ENCODE measurements at places on chromosomes 12 and 14.

DNA sequence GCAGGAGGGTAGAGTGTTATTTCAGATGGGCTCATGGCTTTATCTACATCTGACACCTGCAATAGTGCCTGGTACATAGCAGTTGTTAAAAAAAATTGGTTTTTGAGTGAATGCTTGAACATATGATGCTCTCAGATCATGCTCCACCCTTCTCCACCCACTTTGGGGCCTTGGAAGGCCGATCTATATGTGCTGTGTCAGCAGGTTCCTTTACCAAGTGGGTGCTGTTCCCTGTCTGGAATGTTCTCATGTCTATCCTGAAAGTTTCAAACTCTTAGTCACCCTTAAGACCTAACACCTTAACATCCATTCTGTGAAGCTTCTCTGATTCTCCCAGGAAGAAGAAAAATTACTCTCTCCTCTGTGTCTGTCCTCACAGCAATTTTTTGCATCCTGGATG lies 556.3 kb upstream of the TBX3 start:
- DNase-seq, result no peak

DNA sequence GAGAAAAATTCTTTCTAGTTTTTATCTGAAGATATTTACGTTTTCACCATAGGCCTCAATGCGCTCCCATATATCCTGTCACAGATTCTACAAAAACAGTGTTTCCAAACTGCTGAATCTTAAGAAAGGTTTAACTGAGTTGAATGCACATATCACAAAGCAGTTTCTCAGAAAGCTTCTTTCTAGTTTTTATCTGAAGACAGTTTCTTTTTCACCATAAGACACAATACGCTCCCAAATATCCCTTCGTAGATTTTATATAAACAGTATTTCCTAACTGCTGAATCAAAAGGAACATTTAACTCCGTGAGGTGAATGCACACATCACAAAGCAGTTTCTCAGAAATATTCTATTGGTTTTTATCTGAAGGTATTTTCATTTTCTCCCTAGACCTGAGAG lies 385.5 kb downstream of the ALG10 start:
- DNase-seq, result no peak

DNA sequence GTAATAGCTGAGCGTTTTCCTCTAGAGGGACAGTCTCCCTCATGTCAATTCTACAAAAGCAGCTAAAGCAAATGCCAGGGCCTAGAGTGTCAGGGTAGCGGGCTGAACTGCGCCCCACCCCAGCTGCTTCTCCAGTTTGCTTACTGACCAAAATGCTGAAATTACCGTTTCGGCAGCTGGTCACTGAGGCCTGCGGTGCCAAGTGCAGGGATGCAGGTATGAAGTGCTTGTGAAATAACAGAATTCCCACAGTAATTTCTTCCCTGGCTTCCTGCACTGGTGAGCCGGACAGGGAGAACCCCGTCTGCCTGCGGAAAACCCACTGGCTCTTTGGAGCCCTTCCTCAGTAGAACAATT lies 19.1 kb downstream of the PSMC1 start:
- no peak for DNase-seq

- DNase-seq, result no peak
Observed at GRCh38 chr12:52054833-52055730, 3.8 kb downstream of the NR4A1 start.

GRCh38 chr12:563250-563781 lies 99.9 kb downstream of the NINJ2 start:
- DNase-seq, result no peak

GRCh38 chr12:130933269-130933995 lies 20.3 kb upstream of the ADGRD1 start:
- peak; percentile 91 for DNase-seq

- no peak for DNase-seq
Observed at GRCh38 chr12:4303750-4304149, 17.3 kb upstream of the TIGAR start.

- DNase-seq, result no peak
Observed at GRCh38 chr12:45498645-45499044, 230.9 kb upstream of the ARID2 start.

GRCh38 chr14:77143071-77143470 lies 1.5 kb upstream of the ZDHHC22 start:
- DNase-seq, result no peak

- DNase-seq, result peak; percentile 57
Observed at GRCh38 chr12:85036234-85036707, at the start of the genes LRRIQ1 and TSPAN19. Gene LRRIQ1 (plus strand): TSS chr12:85036351. CDS start chr12:85038177, 1,826 bp downstream. Gene TSPAN19 (minus strand): TSS chr12:85036277. CDS start chr12:85029946, 6,331 bp downstream.

GRCh38 chr14:86333493-86333892 lies 803.5 kb downstream of the FLRT2 start:
- no peak for DNase-seq

DNA sequence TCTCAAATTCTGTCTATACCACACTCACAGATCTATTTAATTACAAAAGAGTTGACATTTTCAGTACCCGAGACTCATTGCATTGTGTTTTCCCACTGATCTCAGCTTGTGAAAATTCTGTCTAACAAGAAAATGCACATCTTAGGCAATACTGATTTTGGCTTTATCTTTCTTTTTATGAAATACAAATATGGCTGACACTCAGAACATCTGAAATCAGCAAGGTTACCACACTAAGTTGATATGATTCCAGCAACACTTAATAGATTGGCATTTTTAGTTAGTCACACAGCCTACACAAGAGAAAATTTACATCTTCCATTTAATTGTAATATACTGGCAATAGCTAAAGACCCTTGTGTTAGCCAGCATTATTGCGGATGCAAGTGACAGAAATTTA lies 40.3 kb downstream of the PEX5 start:
- no peak for DNase-seq

GRCh38 chr12:114689075-114689994 lies 5.4 kb upstream of the TBX3 start:
- DNase-seq, result no peak

- DNase-seq, result no peak
Observed at GRCh38 chr12:96892104-96892503, 15.0 kb upstream of the NEDD1 start.

DNA sequence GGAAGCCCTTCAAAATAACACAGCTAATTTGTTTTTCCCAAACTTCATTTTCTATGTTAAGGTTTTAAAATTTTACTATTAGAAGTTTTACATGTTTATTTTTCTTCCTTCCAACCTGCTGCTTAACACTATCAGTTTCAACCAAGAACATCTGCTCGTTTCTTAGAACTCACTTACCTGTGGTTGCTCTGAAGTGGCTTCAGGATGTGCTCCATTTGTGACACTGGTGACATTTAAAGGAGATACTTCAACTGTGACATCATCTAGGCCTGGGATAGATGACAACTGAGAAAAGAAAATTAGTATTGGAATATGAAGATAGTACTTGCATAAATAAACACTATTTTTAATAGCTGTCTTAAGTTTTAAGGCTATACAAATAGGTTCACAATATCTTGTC lies 17.9 kb downstream of the WASHC3 start:
- no peak for DNase-seq

DNA sequence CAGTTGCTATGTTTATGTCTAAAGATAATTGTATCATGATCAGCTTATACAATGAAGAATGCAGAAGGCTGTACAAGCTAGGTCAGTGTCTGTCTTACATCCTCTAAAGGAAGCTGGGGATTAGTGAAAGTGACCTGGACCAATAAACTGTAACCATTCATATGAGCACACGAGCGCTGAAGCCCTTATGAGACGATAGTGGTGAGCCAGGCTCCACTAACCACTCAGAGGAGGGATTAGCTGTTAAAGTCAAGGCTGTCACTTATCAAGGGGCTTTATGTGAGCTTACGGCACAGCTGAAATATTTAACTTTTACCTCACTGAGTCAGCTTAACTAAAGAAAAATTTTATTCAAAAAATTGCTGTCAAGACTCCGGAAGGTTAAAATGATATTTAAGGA lies 30.3 kb downstream of the NDUFA12 start:
- no peak for DNase-seq

- DNase-seq, result no peak
Observed at GRCh38 chr14:91402348-91402747, 15.3 kb downstream of the CCDC88C start.

DNA sequence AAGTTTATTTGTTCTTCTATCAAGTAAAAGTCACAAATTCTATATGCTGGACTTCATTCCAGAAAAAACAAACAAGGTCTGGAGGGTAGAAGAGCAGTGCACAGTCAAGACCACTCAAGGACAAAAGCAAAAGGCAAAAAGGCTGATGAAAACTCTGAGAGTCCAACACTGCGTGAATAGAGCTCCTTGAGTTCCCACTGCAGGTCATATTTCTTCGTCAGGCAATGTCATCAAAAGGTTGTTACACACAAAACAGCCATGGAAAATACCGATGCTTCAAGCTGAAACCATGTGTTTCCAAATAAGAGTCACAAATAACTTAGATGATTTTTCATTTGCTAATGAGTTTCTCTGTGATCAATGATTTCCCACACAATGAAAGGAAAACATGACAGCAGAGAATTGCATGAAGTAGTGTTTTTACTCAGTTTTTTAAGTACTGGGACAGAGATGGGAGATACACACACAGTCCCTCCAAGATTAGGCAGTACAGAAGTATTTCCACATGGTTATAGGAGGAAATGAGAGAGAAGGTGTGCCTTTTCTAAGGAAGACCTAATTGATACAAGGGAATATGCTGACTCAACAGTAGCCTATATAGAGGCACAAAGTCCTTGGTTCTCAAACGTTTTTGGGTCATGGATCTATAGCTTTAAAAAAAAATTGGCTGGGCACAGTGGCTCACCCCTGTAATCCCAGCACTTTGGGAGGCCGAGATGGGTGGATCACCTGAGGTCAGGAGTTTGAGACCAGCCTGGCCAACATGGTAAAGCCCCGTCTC lies 177.7 kb downstream of the MED13L start:
- DNase-seq, result no peak

GRCh38 chr12:63990828-63991547 lies 146.5 kb downstream of the SRGAP1 start:
- DNase-seq, result no peak

DNA sequence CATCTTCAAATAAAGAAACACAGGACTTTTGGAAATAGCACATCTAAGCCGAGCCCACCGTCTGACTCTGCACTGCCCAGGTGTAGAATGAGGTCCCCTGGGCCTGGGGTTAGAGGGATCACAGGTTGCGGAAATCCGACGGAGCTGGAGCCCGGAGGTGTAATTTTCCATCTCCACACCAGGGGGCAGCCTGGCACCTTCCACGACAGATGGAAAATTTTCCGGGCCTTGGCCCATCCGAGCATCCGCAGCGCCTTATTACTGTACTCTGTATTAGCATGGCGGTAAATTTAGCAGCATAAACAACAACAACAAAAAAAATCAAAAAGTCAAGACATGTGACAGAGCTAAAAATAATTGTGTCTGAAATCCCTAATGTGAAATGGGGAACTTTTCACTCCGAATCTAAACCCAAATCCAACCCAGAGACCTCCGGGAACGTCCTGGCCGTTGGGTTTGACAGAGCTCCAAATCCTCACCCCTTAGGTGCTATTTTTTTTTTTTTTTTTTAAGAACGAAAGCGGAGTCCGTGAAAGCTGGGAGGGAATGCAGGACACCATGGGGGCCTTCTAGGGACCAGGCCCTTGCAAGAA lies 93.9 kb downstream of the KSR2 start:
- peak; percentile 46 for DNase-seq

- DNase-seq, result no peak
Observed at GRCh38 chr12:40175045-40175444, 49.8 kb upstream of the LRRK2 start.

GRCh38 chr12:48910196-48910595 lies 15.1 kb downstream of the FKBP11 start:
- no peak for DNase-seq

DNA sequence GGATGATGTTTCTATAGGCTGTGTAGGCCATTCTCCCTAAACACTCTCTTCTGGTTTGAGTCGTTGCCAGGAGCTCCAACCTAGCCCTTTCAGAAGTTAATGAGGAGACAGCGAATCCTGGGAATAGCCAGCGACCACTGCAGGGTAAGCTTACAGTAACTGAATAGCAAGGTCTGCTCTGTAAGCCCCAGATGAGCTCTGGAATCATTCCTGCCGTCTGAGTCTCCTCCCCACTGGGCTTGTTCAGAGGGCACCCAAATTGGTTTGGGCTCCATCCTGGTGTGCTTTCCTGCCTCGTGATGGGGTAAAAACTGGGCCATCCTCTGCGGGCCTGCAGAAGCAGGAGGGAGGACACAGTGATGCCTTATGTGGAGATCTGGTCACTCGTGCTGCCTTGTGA lies 43.3 kb upstream of the EMP1 start:
- no peak for DNase-seq

GRCh38 chr12:47359310-47360092 lies 279.7 kb upstream of the AMIGO2 start:
- no peak for DNase-seq

DNA sequence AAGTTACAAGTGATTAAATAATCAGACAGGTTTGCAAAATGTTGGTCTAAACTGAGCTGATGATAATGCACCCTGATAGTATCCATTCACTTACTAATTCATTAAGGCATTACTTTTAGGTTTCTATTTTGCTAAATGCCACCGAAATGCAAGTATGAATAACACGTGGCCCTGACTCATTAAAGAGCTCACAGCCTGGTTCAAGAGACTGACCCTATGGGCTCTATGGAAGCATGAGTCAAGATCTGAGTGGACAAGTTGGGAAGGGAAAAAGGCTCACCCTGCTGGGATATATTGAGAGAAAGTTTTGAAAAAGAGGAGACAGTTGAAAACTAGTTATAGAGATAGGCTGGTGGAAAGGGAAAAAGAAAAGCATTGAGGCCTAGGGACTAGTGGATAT lies 14.8 kb upstream of the LRRC9 start:
- no peak for DNase-seq

DNA sequence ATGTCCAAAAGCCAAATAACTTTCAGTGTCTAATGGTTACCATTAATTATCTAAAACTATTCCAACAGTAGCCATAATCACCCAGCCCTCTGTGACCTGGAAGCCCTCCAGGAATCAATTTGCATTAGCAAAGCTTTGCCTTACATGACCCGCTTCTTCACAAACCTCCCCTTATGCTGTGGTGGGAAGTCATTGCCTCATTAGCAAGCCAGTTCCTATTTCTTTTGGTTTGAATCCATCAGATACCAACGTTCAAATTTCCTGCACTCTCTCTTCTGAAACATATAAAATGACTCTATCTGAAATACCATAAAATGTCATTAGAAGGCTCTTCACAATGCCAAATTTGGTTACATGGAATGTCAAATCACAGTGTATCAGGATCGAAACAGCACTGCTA lies 268.3 kb upstream of the PRKD1 start:
- DNase-seq, result no peak

GRCh38 chr12:91140026-91140931 lies 29.0 kb upstream of the LUM start:
- no peak for DNase-seq
